ENCODE measurements at places on chromosomes 5 and 9. TPM values are rescaled to one million over a fixed set of nuclear protein-coding genes. Genes with fewer than 3 reads are reported as not detected.

DNA sequence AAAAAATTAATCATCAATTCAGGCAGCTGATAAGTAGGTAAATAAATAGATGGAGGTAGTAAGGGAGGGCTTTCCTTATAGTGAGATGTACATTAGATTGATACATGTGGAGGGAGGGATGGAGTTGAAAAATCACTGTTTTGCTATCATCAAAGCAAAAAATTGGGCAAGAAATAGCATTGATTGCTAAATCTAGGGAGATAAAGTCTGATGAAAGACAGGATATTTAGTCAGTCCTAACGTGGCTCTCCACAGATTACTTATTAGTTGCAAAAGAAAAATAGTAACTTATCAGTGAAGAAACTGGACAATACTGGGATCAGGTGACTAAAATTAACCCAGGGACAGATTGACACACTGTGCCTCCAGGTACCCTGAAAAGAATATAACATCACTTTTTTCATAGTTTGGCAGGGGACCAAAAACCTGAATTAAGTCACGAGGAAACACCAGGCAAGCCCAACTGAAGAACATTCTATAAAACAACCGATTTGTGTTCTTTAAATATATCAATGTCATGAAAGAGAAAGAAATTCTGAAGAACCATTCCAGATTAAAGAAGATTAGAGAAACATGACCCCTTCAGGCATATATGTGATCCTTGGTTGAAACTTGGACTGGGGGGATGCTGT lies 27.1 kb upstream of the GOLPH3 start:
- no peak for DNase-seq

DNA sequence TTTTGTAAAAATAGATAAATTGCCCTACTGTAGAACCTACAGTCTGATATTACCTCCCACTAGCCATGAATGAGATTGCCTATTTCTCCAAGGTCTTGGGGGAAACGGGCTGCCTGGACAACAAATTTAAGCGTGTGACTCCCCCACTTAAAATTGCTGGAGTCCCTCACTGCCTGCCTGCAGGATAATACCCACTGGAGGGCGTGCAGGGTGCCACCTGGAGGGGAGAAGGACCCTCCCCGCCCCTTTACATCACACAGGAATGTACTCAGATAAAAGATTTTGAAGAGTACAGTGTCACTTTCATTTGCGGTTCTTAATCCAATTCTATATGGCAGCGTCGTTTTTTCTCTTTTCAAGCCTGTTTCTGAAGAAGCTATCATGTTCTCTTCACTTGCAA lies 6.2 kb upstream of the TRIM7 start:
- no peak for DNase-seq

DNA sequence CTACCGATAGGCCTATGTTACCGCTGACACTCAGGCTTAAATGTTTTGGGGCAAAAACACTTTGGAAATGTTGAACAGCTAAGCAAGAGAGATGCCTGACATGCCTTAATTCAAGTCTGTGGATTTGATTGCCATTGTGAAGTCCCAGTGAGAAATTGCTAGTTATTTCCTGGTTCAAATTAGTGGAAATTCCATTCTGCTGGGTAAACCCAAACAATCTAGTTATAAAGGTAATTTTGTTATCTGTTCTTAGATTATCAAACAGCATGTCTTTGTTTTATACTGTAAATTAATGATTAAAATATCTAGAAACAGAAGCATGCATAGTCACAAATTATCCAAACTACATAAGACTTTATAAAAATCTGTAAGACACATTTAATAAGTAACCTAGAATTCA lies 96.6 kb downstream of the PJA2 start:
- no peak for DNase-seq

Gene BAAT
- total RNA-seq, result 0.25 TPM

Gene CDH12
- total RNA-seq, result not detected

All from HCT116 (cell line).